Midbrain (tissue), 1 donor: ENCODE measurements at places on chromosomes 16 and 17.
A peak's percentile ranks its signal among the peaks of the same experiment; 100 is the strongest.

- DNase-seq: peak; percentile 28
Measured at GRCh38 chr17:40035162-40035559, 19.0 kb downstream of the MED24 start.

DNA sequence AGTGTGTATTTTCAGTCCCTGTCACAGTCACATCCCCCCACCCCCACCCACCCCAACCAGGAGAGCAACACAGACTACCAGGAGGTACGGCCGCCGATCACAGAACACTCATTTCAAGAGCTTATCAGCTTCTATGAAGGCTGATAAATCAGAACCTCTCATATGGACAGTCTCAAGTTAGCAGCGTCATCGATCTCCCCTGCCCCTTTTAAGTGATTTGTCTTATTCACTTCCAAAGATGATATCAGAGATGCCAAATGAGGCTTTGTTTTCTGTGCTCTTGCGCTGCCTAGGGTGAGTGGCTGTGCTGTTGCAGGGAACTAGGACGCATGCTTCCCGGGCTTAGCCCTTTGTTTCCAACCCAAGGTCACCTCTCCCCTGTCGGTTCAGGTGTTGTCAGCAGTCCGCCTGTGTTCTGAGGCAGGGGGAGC, 26.8 kb upstream of the PMFBP1 start:
- peak; percentile 12 for DNase-seq

GRCh38 chr17:10792151-10792550, 11.7 kb downstream of the TMEM238L start:
- no peak for DNase-seq

DNA sequence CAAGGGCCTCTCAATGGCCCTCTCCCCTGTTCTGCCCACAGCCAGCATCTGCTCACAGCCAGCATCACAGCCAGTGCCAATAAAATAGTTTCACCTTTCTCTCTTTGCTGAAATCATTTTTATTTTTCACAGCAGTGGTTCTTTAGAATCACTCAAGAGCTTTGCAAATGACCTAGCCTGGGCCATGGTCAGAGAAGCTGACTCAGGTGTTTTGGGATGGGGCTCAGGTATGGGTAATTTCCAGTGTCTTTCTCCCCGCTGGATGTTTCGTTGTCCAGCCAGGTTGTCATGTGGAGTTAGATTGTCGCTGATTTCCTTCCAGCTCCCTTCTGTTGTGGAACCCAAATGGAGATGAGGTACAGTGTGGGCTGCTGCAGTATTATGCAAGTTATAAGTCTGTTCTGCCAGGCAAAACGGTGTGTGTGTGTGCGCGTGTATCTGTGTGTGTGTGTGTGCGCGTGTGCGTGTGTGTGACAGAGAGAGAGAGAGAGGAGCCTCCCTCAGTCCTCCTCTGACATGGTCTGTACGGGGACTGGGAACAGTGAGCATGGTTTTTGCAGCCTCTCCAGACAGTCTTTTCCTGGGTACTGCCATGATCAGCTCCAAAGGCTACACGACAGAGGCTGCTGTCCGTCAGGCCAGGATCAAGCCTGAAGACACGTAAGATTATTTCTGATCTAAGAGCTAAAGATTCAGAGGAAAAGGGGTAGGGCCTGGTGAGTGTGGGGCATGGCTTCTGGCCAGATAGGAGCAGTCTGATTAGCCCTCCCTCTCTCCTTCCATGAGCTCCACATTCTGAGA, 1.4 kb upstream of the PMP22 start:
- no peak for DNase-seq

DNA sequence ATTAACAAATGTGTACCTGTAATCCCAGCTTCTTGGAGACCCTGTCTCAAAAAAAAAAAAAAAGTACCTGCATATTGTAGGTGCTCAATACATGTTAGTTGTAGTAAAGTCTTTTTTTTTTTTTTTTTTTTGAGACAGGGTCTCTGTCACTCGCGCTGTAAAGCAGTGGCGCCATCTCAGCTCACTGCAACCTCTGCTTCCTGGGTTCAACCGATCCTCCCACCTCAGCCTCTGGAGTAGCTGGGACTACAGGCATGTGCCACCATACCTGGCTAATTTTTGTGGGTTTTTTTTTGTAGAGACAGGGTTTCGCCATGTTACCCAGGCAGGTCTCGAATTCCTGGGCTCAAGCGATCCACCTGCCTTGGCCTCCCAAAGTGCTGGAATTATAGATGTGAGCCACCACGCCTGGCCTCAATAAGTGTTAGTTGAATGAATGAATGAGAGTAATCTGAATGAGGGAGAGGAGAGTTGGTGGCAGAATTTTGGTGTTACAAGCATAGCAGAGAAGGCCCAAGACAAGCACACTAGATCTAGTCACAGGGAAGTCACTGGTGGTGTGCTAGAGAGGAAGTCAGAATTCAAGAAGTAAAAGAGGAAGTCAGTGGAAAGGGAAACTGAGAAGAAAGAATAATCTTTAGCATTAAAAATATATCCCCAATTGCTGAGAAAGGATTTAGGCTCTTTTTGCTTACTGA, 9.4 kb upstream of the MYL4 start:
- no peak for DNase-seq

DNA sequence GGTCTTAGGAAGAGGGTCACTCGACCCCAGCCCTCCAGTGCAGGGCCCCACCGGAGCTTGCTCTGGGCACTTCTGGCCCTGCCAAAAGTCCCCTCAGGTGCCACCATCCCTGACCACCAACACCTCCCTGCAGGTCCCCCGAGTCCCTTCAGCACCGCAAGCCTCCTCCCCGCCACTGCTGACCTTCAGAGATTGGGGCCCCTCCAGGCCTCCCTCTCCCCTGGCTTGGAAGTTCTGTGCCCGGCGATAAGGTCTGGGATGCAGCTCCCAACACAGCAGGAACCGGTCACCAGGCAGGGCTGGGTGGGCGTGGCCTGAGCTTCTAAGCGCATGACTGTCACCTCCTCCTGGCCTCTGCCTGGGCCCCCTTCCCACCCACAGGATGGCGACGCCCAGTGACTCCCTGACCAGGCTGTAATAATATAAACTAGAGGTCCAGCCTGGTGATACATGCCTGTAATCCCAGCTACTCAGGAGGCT, 11.2 kb downstream of the PIEZO1 start:
- no peak for DNase-seq

DNA sequence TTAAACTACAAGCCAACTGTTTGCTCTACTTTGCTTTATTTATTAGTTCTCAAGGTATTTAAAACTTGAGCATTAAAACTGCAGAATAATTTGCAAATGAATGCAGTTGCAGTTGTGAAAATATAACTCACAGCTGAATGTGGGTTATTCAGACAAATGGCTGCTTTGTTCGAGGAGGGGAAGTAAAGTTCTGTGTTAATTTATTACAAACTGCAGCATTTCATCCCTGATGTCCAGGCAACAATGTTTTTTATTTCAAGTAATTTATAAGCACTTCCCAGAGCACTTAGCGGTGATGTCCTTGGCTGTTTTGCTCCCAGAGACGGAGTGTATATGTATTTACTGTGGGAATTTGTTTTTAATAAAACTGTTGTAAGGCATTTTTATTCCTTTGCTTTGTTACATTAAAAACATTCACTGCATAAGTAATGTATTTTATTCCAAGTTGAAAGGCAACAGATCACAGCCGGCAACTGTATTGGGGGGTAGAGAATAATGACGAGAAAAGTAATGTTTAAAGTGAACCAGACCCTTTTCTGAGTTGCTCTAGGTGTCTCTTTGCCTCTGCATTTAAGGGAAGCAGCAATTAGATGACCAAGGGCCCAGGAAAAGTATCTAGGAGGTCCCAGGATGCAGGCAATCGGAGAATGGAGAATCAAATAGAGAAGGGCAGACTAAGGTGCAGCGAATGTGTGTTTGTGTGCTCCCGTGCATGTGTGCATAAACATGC, 291.2 kb upstream of the SALL1 start:
- peak; percentile 31 for DNase-seq

GRCh38 chr17:76737676-76738467, at the start of gene MFSD11:
MFSD11 (plus strand) TSS chr17:76738119; CDS start chr17:76738353, 234 bp downstream.
- peak; percentile 92 for DNase-seq

DNA sequence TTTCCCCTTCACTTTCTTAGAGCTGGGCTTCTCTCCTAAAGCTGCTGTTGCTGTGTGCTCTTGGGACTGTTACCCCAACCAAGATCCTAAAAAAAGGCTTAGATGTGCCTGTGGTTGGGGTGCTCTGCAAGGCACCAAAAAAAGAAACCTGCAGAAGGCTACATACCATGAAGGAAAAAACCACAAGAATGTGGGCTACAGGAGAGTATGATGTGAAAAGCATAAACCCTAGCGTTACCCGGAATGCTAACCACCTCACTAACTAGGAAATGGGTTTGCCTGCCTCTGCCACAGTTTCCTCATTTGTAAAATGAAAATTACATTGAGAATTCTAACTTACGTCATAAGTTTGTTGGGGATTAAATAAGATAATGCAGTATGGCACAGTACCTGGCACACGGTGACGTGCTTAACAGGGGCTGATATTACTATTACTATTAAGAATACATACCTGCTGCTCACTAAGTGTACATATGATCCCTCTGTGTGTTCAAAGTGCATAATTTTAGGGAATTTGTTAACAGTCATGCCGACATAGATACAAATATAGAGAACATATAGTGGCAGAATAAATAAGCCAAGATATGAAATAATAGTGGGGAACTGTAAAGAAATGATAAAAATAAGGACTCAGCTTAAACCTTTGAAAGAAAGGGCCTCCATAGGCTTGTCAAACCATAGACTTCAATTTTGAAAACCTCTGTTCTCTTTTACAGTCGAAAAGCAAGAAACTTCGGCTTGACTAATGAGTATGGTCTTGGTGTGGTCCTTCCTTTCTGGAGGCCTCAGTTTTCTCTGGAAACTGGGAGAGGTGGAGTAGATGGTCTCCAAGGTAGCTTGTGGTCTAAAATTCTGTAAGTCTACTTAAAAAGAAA, 177.8 kb upstream of the TBX2 start:
- no peak for DNase-seq
